ENCODE measurements at places on chromosomes 7 and 10. TPM values are rescaled to one million over a fixed set of nuclear protein-coding genes. Genes with fewer than 3 reads are reported as not detected.

- DNase-seq = no peak
- no peaks in the 10 kb centered on the region for H3K27me3 ChIP-seq
Observed at GRCh38 chr10:61786728-61787127, 114.8 kb upstream of the ARID5B start.

DNA sequence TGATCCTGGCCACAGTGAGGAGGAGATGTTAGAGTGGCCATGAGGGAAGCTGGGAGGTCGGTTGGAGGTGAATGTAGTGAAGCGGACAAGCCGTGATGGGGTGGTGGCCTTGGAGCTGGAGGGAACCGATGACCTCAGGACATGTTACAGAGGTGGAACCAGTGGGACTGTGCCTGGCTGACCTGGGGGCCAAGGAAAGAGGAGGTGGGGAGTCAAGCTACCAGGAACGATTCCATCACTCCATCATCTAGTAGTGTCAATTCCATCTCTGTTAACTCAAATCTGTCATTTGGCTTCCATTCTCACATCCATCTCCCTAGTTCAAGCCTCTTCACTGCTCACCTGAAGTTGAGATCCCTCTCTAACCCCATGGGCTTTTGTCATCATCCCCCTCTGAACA, 102.4 kb upstream of the LYZL2 start:
- no peak overlapping the region for H3K4me3 ChIP-seq
- DNase-seq = no peak
- no peaks in the 10 kb centered on the region for H3K36me3 ChIP-seq

GRCh38 chr10:4730998-4731397, 95.0 kb upstream of the AKR1E2 start:
- no peaks in the 10 kb centered on the region for H3K36me3 ChIP-seq
- H3K4me3 ChIP-seq = no peak overlapping the region
- no peak overlapping the region for H3K27ac ChIP-seq
- no peaks in the 10 kb centered on the region for H3K27me3 ChIP-seq
- peaks cover 17% of the 10 kb centered on the region for H3K4me1 ChIP-seq
- no peak for DNase-seq

IFRD1 gene
- 78.3 TPM for total RNA-seq

DNA sequence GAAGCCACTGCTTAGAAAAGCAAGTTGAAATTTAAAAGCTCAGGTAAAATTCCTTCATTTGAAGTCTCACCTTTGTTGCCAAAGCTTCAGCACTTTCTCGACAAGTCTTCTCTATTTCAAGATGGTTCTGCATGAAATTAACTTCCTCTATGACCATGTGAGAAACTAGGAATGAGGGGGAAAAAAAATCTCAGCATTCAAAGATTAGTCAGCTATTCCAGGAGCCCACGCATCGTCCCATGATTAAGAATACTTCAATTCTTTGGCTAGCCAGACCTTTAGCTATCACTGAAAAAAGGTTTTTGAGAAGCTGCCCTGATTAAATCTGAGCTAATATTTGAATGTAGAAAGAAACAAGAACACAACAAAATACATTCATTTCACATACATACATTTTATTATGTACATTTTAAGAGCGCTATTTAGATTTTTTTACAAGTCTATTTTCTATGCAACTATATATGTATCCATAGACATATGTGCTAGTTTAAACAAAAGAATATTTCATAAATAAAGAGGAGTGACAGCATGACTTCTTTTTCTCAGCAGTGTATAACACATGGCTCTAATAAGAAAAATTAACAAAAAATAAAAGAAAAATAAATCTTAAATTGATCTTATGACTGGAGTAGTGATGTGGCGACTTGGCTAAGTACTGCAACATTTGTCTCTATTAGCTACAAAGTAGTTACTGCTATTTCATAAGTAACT, 44.8 kb downstream of the SHTN1 start:
- peaks cover 5% of the 10 kb centered on the region for H3K4me1 ChIP-seq
- H3K27ac ChIP-seq = no peak overlapping the region
- no peak overlapping the region for H3K4me3 ChIP-seq
- DNase-seq = no peak
- peaks cover 12% of the 10 kb centered on the region for H3K36me3 ChIP-seq

DNA sequence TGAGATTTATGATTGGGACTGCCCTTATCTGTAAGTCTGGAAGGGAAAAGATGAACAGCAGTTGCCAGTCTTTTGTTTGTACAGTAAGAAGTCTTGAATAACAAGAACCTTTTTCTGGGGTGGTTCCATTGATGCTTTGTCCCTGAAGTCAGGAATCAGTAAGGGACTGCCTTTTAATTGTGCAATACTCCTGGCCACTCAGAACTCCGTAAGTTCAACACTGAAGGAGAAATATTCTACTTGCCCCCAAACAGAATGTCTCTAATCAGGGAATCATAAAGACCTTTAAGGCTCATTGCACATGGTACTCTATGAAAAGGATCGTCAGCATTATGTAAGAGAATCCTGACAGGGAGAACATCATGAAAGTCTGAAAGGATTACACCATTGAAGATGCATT, 361.4 kb downstream of the EXOC4 start:
- no peaks in the 10 kb centered on the region for H3K36me3 ChIP-seq
- no peaks in the 10 kb centered on the region for H3K27me3 ChIP-seq
- H3K4me1 ChIP-seq = peaks cover 4% of the 10 kb centered on the region
- no peak overlapping the region for H3K27ac ChIP-seq
- DNase-seq = no peak

PPP1R3A gene
- not detected for total RNA-seq

DNA sequence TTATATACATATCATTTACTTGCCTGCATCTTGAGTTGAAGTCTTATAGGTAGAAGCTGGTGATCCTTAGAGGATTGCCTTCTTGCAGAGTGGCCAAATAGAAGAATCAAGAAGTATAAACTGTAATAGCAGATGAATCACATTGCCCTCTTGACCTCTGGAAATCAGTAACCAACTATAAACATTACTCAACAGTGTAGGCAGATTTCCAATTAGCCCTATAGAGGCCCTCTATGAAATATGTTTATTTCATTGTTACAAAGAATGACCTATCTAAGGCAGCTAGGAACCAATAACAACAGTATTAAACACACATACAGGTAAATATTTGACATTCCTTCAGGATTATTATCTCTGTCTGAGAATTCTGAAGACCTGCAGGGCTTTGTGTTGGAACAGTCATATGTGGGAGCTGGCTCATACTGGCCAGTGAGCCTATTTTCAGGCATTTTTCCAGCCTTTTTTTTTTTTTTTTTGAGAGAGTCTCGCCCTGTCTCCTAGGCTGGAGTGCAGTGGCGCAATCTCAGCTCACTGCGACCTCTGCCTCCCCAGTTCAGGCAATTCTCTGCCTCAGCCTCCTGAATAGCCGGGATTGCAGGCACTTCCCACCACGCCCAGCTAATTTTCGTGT, 7.2 kb upstream of the SRI start:
- no peaks in the 10 kb centered on the region for H3K36me3 ChIP-seq
- no peaks in the 10 kb centered on the region for H3K27me3 ChIP-seq

- H3K27ac ChIP-seq = no peak overlapping the region
- no peaks in the 10 kb centered on the region for H3K27me3 ChIP-seq
- H3K4me1 ChIP-seq = peaks cover 2% of the 10 kb centered on the region
- H3K36me3 ChIP-seq = peaks cover 6% of the 10 kb centered on the region
Observed at GRCh38 chr7:156764016-156764669, 123.6 kb downstream of the RNF32 start.

Data from osteocyte (in vitro differentiated cells).